Left hindlimb (tissue), 1 donor: ENCODE measurements at places on chromosomes 7 and 10.

DNA sequence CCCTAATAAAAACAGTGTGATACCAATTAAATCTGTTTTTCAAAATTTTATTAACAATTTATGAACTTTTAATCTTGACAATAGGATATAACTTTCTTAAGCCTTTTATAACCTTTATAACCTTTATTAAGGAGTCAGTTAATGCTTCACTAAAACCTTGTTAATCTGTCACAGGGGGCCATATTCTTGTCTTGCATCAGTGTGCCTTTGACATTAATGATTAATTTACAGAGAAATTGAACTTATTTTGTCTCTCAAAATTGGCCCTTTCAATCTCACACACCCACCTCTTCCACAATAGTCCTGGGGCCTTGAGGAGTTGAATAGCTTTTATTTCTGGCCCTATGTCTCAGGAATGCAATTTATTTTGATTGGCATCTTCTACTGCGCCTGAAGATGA is 68.5 kb downstream of the AKR1C4 start:
- no peak for DNase-seq

- peak; percentile 68 for DNase-seq
Measured at GRCh38 chr10:97572214-97572989, at the start of gene ANKRD2. Gene ANKRD2 (plus strand): TSS chr10:97572779. CDS start chr10:97572789, 10 bp downstream.

DNA sequence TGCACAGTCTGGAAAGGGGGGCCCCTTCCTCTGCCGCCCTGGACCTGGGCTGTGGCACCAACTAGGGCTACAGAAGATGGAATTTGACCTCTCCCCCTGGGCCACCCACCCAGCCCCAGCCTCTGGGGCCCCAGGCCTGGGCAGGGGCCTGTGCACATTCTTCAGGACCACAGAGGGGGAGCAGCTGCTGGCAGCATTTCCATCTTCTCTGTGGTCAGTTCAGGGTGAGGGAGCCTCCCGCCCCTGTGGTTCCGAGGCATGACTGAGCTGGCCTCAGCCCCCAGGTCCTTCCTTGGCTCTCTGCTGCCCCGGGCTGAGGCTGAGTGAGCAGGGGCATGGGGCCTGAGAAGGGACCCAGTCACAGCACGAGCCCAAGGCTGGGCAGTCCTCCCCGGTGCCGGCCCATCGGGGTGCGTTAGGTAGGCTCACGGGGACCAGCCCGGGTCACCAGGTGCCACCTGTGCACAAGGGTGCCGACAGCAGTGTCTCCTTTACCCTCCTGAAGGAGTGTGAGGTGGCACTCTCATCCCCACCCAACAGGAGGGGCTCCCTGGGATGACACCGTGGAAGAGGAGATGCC is 63.2 kb downstream of the UNCX start:
- DNase-seq = no peak

- DNase-seq = no peak
Measured at GRCh38 chr7:113282875-113283274, 164.5 kb upstream of the SMIM30 start.

DNA sequence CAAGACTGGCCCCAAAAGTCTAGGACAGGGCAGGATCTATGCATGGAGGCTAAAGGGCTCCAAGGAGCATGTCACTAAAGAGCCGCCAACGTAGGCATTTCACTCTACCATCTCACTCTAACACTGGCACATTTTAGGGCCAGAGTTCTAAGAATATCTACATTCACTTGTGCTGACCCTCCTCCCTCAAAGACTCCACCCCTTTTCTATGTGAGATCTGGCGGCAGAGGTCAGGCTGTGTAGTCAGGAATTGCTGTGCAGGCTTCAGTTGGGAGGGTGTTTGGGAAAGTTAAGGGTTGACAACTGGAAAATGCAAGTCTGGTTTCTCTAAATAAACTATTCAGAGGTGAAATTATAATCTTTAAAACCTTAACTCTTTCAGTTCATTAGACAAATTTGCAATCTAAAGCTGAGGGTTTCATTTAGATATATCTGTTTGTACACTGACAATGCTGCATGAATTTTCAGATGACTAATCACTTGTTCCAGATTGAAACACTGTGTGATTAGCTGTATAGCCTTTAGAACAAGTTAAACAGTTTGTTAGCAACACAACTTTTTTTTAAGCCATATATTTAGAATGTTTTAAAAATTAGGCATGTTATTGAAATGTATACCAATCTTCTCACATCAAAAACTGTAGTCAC is 18.2 kb downstream of the LMOD2 start:
- no peak for DNase-seq

- DNase-seq = no peak
Measured at GRCh38 chr10:12819071-12819470, 182.4 kb downstream of the CCDC3 start.

DNA sequence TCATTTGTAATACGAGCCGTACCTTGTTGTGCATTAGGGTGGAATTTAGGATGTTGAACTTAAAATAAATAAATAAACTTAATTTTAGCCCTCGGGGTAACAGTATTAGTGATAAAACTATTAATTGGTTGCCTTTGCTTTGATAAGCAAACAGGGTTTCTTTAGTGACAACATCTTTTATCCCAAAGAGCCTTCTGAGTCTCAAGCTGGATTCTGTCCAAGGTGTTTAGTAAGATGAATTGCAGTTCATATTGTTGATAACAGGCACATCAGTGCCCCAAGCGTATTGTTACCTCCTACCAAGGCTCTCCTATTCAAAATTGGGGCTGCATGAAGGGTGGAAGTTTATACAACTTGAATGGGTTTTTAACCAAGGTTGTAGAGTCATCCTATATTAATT is 144.4 kb upstream of the CELF2 start:
- no peak for DNase-seq

DNA sequence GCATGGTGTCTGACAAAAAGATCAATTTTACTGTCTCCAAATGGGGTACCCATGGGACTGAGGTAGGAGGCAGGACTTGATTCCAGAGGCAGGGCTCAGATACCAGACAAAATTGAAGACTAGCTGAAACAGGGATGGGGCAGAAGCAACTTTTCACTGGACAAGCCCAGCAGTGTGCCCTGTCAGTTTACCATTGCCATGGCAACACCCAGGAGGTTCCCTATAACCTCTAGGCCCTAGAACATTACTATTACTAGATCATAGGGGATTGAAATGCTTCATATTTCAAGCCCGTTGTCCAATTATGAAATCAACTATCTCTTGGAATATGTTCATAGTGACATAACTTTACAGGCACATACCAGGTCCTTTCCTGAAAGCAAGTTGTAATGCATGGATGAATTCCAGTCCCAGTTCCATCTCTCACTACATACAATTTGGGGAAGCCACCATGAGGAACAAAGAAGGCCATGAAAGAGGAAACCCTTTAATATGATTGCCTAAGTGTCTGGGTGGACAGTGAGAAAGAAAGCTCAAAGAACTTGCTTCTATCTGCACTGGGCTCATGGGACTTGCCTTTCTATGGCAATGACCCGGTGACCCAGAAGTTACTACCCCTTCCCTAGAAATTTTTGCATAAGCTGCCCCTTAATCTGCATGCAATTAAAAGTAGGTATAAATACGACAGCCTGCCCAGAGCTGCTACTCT is 557.9 kb downstream of the KCNMA1 start:
- no peak for DNase-seq

- no peak for DNase-seq
Measured at GRCh38 chr7:18179093-18179492, 151.4 kb upstream of the PRPS1L1 start.

DNA sequence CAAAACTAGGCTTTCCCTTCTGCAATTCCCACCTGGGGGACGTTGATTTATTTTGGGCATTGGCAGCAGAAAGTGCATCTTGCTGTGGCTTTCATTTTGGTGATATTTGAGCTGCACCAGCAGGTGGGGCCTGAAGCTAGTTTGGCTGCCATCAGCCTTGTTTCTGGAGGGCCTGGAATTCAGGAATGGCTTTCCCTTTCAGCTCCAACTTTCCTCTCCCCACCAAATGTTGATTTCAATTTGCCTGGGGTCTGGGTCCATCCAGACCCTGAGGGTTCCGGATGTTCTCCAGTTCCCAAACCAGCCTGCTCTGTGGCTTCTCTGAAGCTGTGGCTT is 640.4 kb downstream of the TYW1 start:
- DNase-seq = no peak

GRCh38 chr7:49001610-49002033 is 77.3 kb downstream of the CDC14C start:
- no peak for DNase-seq

DNA sequence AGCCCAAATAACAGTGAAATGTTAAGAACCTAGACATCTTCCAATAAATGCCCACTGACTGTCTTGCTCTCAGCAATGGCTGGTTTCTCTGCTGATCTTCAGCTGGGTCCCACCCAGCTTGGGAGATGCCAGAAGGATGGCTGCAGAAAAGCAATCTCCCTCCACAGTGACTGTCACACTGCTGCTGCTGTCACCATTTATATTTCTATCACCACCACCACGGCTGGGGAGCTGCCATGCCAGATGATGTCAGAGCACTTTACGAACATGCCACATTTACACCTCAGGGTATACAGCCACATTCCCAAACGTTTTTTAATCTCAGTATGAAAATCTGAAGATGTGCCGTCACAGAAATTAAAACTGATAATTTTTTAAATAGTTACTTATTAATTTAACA is 29.8 kb upstream of the FRMD4A start:
- DNase-seq = no peak
